Epithelial cell of esophagus (primary cell): ENCODE measurements at places on chromosomes 1 and 21.

DNA sequence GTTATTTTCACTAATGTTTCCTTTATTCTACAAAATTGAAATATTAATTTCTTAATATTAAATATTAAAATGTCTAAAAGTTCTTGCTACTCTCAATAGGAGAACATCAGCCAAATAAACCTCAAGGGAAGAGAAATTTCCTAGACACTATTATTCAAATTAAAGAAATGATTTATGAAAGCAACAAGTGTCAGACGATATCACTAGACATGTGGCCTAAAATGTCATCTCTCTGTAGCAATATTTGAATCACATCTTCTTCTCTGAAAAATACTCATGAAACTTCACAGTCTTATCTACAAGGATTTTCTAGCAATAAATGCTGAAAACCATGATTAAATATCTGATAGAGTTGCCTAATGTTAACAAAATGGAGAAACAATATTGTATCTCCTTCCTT lies 2.5 kb upstream of the SERBP1 start:
- no peak for DNase-seq

DNA sequence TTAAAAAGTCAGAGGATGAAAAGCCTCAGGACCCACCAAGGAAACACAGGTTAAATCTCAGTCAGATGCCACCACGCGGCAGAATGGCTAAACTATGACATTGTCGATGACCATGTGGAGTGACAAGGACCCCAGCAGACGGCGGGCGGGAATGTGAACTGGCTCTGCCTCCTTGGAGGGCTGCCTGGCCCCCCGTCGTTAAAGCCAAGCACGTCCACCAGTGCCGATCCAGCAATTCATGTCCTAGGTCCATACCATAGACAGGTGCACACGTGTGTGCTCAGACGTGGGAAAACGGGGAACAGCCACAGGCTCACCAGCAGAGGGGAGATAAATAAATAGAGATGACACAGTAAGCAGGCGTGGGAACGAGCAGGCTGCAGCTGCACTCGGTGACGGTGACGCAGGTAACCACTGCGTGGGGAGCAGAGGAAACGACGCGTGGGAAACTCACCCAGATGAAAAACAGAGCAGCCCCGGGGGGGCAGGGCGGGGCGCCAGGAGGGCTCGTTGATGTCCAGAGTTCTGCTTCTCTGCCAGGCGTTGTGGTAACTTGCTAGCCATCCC lies 28.3 kb upstream of the PCBP3 start:
- no peak for DNase-seq

DNA sequence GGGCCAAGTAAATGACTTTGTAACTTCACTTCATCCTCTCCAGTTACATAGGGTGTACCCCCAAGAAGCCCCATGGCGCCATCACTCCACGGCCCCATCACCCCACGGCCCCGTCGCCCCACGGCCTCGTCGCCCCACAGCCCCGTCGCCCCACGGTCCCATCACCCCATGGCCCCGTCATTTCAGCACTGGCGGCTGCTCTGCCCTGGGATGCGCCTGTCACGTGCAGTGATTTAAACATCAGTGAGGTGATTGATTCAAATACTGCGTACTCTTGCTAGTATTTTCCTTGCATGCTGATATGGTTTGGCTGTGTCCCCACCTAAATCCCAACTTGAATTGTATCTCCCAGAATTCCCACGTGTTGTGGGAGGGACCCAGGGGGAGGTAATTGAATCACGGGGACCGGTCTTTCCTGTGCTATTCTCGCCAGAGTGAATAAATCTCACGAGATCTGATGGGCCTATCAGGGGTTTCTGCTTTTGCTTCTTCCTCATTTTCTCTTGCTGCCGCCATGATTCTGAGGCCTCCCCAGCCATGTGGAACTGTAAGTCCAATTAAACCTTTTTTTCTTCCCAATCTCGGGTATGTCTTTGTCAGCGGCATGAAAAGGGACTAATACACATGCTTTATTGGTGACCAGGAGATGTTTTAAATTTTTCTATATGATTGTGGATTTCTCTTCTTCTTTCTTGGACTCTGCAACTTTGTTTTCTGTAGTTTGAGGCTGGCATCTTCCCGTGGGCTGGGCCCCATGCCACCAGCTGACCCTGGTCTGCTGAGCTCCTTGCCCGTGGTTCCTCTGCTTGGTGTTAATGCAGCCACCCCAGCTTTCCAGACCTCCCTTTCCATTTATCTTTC lies 50.1 kb upstream of the PCBP3 start:
- no peak for DNase-seq

- DNase-seq = no peak
Observed at GRCh38 chr1:3790952-3791351, 5.3 kb downstream of the LRRC47 start.

DNA sequence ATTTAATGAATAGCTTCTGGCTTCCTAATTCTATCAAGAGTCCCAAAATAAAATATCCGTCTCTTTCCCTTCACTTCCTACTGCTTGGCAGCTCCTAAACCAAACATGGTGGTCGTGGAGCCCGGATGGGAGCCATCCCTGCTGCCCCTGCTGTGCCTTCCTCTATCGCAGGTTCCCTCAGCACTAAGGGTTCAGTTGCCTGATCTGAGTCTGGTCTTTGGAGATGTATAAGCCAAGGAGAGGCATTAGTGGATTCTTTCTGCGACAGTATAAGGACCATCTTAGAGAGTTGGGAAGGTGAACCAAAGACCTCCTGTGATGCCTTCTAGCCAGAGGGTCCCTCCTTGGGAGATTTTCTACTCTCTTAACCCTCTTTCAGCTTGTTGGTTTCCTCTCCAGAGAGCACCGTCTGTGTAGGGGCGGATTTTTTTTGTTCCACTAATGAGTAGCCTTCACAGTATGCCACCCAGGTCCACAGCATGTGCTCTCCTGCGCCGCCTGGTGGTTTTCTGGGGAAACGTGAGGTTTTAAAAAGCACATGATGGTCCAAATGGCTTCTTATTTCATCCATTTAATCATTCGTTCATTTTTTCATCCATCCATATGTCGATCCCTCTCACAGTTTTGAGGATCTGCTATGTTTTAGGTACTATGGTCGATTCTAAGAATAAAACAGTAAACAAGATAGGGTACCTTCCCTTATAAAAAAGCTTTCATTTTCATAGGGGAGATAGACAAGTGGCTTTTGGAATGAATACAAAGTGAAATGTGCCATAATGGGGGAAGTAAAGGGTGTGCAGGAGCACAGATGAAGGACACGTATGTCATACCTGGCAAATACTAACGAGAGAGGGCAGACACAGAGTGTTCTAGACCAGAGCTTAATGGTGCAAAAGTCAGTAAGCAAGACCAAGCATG lies 71.0 kb downstream of the NFASC start:
- peak; percentile 71 for DNase-seq

GRCh38 chr1:56360021-56360420 lies 219.3 kb downstream of the PLPP3 start:
- no peak for DNase-seq

- no peak for DNase-seq
Observed at GRCh38 chr1:224959115-224959514, 29.6 kb downstream of the DNAH14 start.

- DNase-seq = no peak
Observed at GRCh38 chr1:248757784-248758195, 2.2 kb upstream of the LYPD8 start.

GRCh38 chr1:85024736-85025135 lies 23.6 kb downstream of the MCOLN3 start:
- no peak for DNase-seq

DNA sequence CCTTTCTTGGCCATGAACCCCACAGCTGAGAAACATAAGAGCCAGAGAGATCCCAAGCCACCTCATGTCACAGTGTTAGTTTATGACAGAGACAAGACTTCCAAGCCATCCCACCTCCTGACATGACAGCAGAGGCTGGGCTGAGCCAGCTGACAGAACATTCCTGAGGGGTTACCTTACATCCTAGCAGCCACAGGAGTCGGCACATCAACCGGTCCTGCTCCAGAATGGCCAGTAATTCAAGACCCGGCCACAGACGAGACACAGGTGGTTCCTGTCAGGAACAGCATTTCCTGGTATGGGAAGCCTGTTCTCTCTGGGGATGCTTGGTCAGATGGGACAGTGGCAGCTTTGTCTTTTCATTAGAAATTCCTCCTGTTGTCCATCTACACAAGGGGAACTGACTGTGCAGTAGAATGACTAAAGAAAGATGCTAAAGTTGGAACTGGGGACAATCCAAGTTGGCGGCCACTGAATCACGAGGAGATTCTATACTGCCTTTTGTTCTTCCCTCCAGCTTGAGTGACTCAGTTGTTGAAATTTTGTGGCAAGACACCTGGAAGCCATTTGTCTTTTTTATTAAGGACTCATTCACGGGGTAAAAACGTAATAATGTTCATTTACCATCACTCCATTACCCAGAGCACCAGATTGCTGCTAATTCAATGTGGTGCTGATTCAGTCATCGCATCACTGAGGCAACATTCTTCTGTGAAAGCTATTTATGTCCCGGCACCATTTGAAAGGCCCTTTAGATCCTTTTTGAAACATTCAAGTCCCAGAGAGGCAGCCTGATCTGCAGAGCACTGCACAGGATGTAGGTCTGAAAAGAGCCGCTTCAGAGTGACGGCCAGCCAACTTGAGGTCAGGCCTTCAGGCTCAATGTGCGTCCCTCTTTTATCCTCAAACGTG lies 37.2 kb upstream of the NPL start:
- peak; percentile 33 for DNase-seq

GRCh38 chr1:25993197-25993951 lies 4.5 kb downstream of the PAFAH2 start:
- no peak for DNase-seq

- DNase-seq = no peak
Observed at GRCh38 chr1:20685741-20686140, 24.6 kb upstream of the DDOST start.

GRCh38 chr1:215704089-215704860 lies 137.2 kb downstream of the KCTD3 start:
- DNase-seq = peak; percentile 67

DNA sequence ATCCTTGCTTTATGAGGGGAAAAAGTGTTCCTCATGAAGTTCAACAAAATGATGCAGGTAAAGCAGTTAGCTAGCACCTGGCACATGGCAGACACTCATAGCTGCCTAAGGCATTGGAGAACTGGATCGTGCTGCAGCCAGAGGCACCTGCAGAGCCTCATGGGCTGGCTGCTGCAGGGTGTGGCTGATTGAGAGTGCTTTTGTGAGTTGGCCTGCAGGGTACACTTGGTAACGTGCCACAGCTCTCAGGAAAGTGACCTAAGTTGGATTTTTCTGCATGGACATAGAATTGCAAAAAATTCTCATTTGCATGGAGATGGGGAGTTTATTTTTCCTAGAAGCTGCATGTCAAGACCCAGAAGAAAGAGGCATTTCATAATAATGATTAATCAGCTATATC lies 31.6 kb upstream of the IL20 start:
- peak; percentile 61 for DNase-seq

DNA sequence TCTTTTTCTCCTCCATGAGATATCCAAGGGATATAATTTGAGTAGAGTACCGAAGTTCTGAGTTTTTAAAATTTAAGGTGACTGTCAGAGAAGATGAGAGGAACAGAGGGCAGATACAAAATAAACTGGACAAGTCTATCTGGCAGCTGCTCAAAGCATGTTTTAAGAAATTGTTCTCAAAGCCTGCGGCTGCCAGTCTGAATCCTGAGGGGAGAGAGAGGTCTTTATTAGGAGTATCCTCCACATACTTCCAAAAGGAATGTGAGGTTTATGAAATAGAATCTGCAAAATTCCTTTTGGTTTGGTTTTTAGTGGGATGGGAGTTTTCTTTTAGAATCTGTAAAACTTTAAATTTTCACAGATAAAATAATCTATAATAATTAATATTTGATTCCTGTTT lies 41.3 kb downstream of the TTC13 start:
- DNase-seq = no peak

DNA sequence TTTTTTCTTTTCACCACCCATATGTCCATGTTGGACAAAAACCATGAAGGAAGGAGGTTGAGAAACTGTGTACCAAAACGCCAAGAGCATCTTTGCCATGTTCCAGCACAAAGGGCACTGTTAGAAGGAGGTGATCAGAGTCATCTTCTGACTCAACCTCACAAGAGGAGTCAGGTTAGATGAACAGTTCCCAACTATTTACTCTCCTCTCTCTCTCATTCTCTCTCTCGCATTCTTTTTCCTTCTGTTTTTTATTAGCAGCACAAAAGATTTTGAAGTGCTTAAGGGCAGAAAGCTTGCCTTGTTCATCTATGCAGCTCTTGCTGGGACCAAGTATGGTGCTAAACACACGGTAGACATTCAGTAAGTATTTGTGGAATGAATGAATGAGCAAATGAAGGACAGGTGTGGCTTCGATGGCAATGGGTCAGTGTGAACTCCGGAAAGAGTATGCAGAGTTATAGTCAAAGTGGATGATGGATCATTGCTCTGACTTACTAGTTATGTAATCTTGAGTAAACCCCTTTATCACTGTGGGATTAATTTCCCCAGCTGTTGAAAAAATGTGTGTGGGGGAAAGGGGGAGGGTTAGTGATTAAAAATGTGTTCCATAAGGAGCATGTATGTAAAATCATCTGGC lies 33.9 kb downstream of the DDR2 start:
- no peak for DNase-seq

DNA sequence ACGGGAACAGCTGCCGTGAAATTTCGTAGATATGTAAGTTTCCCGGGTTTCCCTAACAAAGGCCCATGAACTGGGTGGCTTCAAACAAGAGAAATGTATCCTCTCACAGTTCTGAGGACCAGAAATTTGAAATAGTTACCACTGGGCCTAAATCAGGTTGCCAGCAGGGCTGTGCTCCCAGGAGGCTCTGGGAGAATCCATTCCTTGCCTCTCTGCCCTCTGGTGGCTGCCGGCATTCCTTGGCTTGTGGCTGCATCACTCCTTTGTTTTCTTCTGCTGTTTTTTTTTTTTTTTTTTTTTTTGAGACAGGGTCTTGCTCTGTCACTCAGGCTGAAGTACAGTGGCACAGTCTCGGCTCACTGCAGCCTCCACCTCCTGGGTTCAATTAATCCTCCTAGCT lies 23.7 kb downstream of the UMODL1 start:
- DNase-seq = no peak

- DNase-seq = peak; percentile 44
Observed at GRCh38 chr1:172451002-172451443, 7.2 kb upstream of the PIGC start.

GRCh38 chr1:93771843-93772242 lies 90.2 kb upstream of the BCAR3 start:
- DNase-seq = no peak

DNA sequence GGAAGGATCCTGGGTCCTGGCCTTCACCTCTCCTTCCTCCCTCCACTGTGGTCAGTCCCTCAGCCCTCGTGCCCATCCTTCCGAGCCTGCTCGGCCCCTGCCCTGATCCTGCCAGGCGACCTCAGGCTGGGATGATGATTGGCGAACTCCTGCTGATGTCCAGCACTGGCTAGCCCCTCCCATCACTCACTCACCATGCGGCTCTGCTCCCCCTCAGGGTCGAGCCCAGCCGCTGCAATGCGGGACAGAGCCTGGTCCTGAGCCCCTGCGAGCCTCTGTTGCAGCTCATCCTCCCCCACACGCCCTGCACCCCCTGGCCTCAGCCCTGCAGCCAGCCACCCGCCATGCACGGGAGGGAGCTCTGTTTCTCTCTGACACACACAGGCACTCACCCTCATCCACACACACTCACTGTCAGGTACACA lies 100.2 kb downstream of the DMRTB1 start:
- DNase-seq = no peak
